ENCODE measurements at places on chromosomes 13 and 19.

- DNase-seq: no peak
Measured at GRCh38 chr13:49071341-49071937, 95.7 kb downstream of the FNDC3A start.

DNA sequence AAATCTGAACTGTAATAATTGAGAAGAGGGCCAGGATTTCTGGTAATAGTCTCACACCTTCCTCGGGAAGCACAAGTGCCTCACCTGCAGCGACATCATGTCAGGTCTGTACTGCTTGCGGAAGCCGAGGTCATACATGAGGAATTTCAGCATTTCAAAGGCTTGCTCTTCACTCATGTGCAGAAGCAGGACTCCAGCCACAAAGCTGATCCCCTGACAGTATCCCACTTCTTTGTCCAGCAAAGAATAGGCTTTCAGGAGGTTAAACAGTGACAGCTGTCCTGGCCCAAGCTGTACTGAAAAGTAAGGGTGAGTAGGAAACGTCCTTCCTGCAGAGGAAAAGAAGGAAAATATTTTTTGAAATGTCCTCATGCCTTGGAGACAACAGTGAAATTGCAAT, 182.7 kb downstream of the TBC1D4 start:
- DNase-seq: no peak

DNA sequence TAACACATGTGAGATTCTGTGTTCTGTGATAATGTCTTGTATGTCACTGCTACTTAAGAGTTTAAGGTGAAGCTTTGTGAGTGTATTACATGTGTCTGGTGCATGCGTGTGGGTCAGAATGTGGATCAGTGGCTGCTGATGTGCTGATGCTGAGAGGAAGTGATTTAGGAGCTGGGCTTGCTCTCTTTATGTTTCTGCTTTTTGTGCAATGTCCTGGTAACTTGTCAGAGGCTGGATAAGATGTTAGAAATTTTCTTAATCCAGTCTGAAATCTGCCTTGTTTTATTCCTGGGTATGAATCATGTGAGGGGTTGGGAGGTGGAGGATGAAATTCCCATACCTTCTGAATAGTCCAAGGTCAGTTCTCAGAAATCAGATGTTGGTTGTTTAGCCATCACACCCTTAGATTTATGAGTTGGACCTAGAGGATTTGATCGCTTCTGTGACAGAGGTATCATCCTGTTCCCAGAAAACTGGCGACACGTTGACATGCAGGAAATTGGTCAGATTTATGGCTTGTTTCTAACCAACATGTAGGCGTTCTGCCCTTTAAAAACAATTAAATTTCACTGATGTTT, 24.5 kb upstream of the CXCL17 start:
- no peak for DNase-seq

DNA sequence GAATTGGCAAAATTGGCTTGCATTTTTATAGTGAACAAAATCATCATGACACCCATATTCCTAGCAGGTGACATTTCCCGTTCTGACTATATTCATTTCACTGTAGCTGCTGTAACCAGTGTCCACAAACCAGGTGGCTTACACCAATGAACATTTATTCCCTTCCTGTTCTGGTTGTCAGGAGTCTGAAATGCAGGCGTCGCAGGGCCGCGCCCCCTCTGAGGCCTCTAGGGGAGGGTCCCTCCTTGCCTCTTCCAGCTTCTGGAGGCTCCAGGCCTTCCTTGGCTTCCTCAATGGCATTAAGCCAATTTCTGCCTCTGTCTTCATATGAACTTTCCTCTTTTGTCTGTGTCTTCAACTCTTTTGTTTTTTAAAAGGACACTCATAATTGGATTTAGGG, 6.5 kb upstream of the RLN3 start:
- DNase-seq: no peak

DNA sequence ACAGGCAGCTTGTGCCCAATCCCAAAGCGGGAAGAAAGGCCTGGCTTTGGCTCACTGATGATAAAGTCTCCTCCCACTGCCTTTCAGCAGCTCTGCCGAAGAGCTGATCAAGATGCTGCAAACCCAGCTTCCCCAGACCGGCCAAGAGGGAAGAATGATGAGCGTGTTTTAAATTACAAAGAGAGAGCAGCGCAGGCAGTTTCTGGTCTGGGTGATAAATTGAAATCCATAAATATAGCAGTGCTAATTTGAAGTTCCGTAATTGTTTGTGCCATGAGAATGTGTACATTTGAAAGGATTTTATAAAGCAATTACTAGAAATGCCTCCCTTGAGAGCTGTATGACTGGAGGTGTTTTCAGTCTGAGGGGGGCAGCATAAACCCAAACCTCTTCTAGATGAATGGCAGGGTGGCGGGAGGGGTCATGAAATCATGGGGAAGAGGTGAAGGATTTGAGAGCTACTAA, 171.8 kb downstream of the STK24 start:
- no peak for DNase-seq

- DNase-seq: no peak
Measured at GRCh38 chr13:40352380-40352778, 314.1 kb downstream of the FOXO1 start.

- no peak for DNase-seq
Measured at GRCh38 chr19:31072451-31072850, 276.8 kb downstream of the TSHZ3 start.

GRCh38 chr13:40619479-40619814, 47.0 kb downstream of the FOXO1 start:
- DNase-seq: no peak

GRCh38 chr13:52775511-52775910, 35.9 kb upstream of the CNMD start:
- no peak for DNase-seq

GRCh38 chr13:39144391-39144790, 106.1 kb downstream of the NHLRC3 start:
- DNase-seq: no peak

GRCh38 chr13:38624822-38625221, 62.1 kb upstream of the FREM2 start:
- DNase-seq: no peak

GRCh38 chr13:110565296-110565695, 3.8 kb upstream of the RAB20 start:
- DNase-seq: no peak

- DNase-seq: no peak
Measured at GRCh38 chr13:103031332-103031873, 34.8 kb downstream of the SLC10A2 start.

DNA sequence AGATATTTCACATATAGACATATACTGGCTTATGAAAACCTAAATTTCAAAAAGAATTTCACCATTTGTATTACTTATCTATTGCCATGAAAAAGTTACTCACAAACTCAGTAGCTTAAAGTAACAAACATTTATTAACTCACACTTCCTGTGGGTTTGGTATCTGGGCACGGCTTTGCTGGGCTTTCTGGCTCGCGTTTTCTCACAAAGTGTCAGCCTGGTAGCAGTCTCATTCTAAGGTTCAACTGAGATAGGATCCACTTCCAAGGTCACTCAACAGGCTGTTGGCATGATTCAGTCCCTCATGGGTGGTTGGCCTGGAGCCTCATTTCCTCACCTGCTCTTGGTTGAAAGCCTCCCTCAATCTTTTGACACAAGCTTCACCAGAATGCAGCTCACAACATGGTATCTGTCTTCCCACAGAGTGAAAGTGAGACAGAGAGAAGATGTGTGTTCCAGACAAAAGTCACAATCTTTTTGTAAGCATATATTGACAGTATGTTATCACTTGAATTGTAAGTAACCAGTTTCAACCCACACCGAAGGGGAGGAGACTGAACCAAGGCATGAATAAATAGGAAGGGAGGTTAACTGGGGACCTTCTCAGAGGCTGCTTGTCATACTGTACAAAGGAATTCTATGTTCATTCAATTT, 1065.8 kb upstream of the SPRY2 start:
- no peak for DNase-seq

DNA sequence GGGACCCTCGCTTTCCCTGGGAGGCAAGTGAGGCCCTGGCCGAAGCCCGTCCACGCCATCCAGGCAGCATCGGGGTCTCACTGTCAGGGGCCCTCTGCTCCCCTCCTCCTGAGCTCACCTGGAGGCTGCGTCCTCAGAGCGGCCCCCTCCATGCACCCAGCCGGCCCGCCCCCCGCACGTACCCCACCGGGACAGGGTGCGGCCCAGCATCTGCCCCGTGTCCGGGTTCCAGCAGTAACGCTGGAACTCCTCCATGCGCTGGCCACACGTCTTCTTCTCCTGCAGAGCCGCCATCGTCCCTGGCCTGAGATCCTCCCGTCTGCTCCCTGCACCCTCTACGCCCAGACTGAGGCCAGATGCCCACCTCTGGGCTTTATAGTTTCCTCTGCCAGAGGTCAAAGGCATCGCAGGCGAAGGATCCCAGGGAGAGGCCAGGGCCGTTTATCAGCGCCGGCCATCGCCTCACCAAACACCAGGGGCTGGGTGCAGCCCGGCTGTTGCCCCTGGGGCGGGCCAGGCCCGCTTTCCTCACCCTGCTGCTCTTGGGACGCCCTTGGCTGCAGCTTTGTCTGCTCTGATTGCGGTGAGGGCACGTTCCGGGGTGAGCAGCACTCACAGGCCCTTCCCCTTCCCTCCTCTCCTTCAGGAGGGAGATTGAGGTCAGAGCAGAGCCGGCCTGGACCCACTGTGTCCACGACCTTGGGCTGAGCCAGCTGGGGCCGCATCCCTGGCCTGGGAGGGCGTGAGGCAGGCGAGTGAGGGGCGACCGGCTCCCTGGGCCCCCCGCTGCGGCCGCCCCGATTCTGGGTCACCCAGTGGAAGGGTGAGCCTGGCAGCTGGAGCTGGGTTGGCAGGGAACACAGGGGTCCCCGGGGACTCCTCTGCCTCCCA, at the start of gene ATP4B:
Gene ATP4B (minus strand): TSS at position 348 of the 891 bp plus-strand sequence. CDS start 54 bp downstream, at position 294.
- DNase-seq: peak; percentile 46

GRCh38 chr13:73960474-73960873, 173.7 kb downstream of the KLF12 start:
- no peak for DNase-seq

DNA sequence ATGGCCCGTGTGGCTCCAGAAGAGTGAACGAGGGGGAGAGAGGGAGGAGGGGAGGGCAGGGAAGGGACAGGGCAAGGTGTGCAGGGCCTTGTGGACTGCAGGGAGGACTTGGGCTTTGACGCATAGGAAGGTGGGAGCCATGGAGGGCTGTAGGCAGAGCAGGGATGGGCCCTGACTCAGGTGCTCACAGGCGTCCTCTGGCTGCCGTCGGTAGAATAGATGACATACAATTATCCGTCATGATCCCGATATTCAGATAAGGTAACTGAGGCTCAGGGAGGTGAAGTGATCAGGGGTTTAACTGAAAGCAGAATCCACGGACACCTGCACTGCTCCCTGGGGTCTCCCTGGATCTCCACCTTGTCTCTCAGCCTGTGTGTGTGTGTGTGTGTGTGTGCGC, 3.4 kb downstream of the C3 start:
- no peak for DNase-seq

GRCh38 chr13:113448885-113449692, 4.2 kb downstream of the ADPRHL1 start:
- no peak for DNase-seq

- DNase-seq: peak; percentile 46
Measured at GRCh38 chr19:35757231-35757748, 461 bp upstream of the HSPB6 start.

- DNase-seq: no peak
Measured at GRCh38 chr13:97258801-97259200, 36.7 kb downstream of the MBNL2 start.

- DNase-seq: no peak
Measured at GRCh38 chr19:14915116-14915515, 26.2 kb upstream of the OR7C2 start.

DNA sequence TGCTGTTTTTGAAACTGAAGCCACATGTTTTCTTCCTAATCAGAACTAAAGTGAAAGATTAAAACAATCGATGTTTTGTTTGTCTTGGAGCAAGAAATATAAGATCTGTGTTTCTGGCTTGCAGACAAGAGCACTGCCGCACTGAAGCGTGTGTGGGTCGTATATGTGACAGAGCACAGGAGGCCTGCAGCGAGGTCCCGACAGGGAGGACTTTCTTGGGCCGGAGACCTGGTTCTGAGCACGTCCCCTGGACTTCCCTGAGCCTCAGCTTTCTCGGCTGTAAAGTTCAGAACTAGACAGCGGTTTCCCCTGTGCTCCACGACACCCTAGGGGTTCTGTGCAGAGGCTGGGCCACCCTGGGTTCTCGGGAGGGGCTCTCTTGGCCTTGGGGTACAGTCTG, 60.5 kb downstream of the GADD45B start:
- DNase-seq: no peak

DNA sequence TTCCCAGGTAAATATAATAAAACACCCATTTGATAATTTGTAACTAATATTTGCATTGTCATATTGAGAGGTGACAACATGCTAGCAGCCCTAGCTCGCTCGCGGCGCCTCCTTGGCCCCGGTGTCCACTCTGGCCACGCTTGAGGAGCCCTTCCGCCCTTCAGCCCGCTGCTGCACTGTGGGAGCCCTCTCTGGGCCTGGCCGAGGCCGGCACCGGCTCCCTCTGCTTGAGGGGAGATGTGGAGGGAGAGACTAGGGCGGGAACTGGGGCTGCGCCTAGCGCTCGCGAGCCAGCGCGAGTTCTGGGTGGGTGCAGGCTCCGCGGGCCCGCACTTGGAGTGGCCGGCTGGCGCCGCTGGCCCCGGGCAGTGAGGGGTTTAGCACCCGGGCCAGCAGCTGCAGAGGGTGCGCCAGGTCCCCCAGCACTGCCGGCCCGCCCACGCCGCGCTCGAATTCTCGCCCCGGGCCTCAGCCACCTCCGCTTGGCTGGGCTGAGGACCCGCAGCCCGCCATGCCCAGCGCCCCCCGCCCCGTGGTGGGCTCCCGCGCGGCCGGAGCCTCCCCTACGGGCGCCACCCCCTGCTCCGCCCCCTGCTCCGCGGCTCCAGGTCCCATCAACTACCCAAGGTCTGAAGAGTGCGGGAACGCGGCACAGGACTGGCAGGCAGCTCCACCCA, 594.4 kb downstream of the SLITRK6 start:
- DNase-seq: no peak

GRCh38 chr19:54245936-54246335, 3.3 kb upstream of the LILRA6 start:
- no peak for DNase-seq

GRCh38 chr19:51573331-51573730, 2.2 kb downstream of the ZNF175 start:
- DNase-seq: no peak

GRCh38 chr13:30128591-30128990, 178.8 kb downstream of the KATNAL1 start:
- DNase-seq: no peak

DNA sequence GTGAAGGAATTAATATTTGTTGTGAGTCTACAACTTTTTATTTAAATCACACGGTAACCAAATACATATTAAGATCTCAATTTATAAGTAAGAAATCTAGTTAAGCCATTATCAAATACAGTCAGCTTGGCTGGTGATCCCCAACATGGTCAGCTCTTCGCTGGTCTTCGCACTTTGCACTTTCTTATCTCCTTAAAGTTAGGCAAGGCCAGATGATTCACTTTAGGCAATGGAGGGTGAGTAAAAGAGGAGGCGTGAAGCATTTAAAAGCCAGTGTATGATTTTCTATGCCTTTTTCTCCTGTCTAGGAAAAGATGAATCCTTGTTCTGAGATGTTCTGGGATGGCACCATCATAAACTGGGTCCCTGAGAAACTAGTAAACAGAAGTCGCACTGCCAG, 793.7 kb upstream of the ARGLU1 start:
- DNase-seq: no peak
